Activated T-cell treated with anti-CD3 and anti-CD28 coated beads, Interleukin-2, amount 50 U/mL, for 4 hours (primary cell): ENCODE measurements at places on chromosomes 11 and 22. TPM values are rescaled to one million over a fixed set of nuclear protein-coding genes. Genes with fewer than 3 reads are reported as not detected.
A peak's percentile ranks its signal among the peaks of the same experiment; 100 is the strongest.

GRCh38 chr11:65983589-65983987, 18.4 kb downstream of the EIF1AD start:
- DNase-seq: no peak

The HMOX1 gene
- total RNA-seq: 1.4 TPM

- no peak for DNase-seq
Measured at GRCh38 chr11:19919050-19919561, 206.5 kb downstream of the NAV2 start.

- DNase-seq: no peak
Measured at GRCh38 chr11:31915867-31916266, 104.7 kb upstream of the PAX6 start.

DNA sequence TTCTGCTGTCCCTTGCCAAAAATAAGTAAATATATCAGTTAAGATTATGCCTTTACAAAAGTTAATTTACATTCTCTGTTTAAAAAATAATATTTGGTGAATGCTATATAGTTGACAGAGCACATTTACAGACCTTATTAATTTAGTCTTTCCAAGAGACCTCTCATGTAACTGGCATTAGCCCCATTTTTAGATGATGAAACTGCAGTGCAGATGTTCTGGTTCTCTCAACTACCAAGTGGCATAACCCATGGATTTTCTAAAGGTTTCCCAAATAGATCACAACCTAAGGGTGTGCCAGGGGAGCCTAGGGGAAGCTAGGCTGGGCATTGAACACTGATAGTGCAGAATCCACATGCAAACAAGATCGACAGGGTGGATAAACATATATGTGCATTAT, 88.5 kb downstream of the RNF169 start:
- DNase-seq: no peak

- no peak for DNase-seq
Measured at GRCh38 chr11:56716379-56716854, 17.5 kb downstream of the OR9G1 start.

DNA sequence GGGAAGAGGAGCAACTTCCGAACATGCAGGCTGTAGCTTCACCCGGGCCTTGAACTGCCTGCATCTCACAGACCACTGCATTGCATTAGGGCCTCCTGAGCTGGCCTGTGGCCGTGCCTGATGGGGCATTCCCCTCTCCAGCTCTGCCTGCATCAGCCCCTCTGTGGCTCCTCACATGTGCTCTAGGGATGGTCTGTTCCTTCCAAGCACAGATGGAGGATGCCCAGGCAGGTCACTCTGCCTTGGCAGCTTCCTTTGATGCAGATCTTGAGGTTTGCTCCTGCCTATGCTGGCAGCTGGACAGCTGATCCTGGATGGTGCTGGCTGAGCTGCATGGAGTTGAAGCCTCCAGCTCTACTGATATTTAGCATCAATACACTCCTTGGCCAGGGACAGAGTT, 28.5 kb downstream of the AMPD3 start:
- DNase-seq: no peak

DNA sequence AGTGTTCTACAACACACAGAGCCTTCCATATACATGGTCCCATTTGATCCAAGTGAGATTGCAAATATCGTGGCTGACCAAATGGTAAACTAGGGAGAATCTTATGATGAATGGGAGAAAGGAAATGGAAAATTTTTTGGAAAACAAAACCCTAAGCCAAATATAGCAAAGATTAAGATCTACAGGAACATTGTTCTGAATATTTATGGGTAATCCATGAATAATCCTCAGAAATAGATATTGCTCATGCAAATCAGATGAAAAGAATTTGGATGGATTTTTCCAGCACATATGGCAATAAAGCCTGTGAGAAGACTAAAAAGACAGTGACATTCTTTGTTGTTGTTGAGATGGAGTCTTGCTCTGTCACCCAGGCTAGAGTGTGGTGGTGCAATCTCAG, 21.7 kb upstream of the PRDM10 start:
- DNase-seq: no peak

- no peak for DNase-seq
Measured at GRCh38 chr11:68441466-68442230, 18.9 kb upstream of the PPP6R3 start.

GRCh38 chr11:130609121-130610035, 160.9 kb downstream of the ADAMTS15 start:
- no peak for DNase-seq

- DNase-seq: no peak
Measured at GRCh38 chr11:35261197-35261596, 122.2 kb downstream of the CD44 start.

DNA sequence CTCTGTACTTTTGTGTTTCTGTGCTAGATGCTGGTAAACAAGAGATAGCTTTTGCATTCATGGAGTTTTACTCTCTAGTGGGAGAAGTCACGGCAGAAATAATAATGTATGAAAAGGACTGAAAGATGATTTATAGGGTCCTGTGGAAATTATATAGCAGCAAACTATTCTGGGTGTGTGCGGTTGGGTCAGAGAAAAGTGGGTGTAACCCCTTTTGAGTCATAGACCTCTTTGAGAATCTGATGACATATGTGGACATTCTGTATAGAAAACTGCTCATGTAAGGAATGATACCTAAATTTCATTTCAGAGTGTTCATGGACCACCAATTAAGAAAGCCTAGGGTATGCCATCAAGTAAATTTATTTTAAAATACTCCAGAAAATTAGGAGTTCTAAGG, 54.4 kb downstream of the TMEM135 start:
- DNase-seq: no peak

The MRGPRX2 gene
- total RNA-seq: not detected

DNA sequence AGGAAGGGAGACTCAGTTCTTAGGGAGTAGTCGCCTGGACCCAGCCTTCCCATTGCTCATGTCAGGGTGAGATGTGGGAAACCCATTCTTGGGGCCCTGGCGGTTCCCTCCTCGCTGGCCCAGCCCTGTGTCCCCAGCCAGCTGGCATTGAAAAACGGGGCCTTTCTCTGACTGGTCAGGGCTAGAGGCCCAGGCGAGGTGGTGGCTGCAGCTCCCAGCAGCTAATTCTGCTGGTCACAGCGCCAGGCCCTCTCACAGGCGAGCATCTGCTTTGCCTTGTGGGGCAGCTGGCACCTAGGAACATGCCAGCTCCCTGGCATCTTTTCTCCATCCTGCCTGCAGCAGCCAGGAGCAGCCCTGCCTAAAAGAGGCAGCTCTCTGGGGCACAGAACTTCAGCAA, 20.1 kb downstream of the TSPAN18 start:
- DNase-seq: no peak

GRCh38 chr11:86672007-86672621, at the start of gene ME3:
Gene ME3 (minus strand): TSS chr11:86672616.
- DNase-seq: peak; percentile 38
